ENCODE measurements at places on chromosomes 16 and 17.
A peak's percentile ranks its signal among the peaks of the same experiment; 100 is the strongest.

DNA sequence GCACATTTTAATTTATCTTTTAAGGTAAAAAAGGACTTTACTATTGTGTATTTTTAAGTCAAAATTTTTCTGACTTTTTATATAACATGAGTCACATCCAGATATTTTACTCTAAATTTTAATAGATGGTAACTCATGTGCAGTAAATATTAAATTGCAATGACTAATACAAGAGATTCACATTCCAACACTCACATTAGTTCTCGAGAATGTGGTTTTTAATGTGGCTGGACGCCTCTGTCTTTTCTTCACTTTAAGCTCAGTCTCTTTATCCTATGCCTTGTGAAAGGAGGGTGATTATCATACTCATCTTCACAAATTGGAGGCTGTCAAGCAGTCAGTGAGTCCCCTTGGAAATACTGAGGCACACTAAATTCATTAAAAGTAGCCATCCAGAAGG is 315.6 kb downstream of the HS3ST3B1 start:
- DNase-seq: no peak

- DNase-seq: no peak
These were observed 3.2 kb downstream of the HBM start for GRCh38 chr16:169014-169413.

DNA sequence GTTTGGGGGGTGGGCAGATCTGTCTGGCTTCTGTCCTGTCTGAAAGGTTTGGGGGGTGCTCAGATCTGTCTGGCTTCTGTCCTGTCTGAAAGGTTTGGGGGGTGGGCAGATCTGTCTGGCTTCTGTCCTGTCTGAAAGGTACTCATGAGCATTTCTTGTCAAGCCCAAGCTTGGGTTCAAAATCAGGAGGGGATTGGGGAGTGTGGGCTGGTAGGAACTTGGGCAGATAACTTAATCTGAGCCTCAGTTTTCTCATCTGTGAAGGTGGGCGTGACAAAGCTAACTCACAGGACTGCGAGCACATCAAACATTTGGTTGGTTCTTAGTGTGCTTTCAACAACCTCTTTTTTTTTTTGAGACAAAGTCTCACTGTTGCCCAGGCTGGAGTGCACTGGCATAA is 35.2 kb downstream of the HAPSTR1 start:
- DNase-seq: no peak

DNA sequence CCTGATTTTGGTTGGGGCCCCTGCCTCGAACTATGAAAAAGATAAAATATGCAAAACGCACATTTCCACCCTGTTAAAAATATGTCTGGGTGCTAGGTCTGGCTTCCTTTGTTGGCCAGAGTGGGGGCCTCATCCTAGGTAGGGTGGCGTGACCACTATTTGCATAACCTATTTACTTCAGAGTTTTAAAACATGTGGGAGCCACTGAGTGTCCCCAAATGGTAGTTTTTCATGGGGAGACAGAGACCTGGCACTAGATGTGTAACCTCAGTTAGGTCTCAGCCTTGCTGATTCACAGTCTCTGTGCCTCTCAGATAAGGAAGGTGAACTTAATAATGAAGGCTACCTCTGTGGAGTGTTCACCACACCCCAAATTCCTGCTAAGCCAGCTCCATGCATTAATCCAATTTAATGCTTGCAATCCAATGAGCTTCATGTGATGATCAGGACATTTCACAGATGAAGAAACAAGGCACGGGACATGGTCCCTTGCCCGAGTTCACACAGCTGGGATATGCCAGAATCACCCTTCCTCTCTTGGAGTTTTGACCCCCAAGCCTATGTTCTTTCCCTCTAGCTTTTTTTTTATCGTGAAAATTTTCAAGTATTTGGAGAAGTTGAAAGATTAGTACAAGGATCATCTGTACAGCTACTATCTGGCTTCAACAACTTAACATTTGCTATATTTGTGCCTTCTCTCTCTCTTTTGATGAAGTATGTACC is 103.4 kb downstream of the IRF8 start:
- DNase-seq: no peak

DNA sequence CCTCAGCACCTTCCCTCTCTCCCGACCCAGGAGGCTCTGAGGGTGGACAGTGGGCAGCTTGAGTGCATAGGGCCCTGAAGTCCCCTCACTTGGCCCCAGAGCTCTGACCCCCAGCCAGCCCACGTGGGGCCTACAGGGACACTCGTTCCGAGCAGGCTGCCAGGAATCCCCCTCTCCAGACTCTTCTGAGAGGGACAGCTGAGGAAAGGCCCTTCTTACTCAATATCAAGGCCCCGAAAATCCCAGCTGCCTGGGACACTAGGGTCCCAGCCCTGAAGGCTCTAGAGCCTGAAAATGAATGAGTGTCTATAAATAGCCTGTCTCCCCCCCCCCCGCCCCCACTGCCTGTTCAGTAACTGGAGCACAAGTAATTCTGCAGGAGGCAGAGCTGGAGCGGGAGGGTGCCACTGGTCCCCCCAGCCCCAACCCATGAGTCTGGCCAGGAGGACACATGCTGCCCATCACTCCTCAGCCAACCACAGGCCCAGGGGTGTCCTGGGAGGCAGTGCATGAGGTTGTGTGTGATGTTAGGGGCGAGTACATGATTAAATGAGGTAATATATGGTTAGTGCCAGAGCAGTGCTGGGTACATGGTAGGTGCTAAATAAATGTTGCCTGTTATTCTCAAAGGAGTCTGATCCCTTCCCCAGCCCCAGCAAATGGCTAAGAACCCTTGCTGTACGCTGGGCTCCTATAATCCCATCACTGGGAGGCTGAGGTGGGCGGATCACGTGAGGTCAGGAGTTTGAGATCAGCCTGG is 11.6 kb downstream of the ADAM11 start:
- DNase-seq: no peak

DNA sequence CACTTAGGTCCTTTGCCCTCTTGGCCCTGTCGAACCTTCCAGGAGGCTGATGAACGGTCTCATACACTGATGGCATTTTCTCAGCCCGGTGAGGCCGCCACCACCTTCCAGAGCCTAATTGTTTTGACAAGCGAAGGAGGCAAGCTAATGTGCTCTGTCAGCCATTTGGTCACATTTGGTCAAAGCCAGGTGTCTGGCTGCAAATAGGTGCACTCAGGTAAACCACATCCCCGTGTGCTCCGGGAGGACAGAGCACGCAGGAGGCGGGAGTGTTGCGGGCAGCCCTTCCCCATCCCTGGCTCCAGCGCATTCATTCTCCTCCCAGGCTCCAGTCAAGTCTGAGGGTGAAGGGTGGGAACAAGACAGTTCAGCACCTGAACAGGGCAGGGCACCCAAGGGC is 240.1 kb downstream of the MSI2 start:
- no peak for DNase-seq

DNA sequence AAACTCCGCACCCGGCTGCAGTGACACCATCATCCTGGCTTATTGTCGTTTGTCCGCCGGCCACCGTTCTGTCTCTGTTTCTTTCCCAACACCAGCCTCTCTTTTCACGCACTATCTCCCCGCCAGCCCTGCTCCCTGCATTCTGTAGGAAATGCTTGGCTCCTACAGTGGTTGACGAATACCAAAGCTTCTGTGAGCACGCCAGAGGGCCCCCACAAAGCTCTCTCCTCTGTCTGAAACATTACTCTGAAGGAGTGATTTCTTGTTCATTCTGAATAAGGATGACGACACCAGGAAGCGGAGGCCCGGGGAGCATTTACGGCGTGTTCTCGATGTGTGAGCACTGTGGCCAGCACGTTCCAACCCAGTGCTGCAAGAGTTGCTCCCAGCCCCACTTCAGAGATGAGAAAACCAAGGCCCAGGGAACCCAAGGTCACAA is 58.8 kb downstream of the ADCY9 start:
- no peak for DNase-seq

- DNase-seq: peak; percentile 63
These were observed 2.3 kb upstream of the HOXB2 start for GRCh38 chr17:48546924-48547807.

DNA sequence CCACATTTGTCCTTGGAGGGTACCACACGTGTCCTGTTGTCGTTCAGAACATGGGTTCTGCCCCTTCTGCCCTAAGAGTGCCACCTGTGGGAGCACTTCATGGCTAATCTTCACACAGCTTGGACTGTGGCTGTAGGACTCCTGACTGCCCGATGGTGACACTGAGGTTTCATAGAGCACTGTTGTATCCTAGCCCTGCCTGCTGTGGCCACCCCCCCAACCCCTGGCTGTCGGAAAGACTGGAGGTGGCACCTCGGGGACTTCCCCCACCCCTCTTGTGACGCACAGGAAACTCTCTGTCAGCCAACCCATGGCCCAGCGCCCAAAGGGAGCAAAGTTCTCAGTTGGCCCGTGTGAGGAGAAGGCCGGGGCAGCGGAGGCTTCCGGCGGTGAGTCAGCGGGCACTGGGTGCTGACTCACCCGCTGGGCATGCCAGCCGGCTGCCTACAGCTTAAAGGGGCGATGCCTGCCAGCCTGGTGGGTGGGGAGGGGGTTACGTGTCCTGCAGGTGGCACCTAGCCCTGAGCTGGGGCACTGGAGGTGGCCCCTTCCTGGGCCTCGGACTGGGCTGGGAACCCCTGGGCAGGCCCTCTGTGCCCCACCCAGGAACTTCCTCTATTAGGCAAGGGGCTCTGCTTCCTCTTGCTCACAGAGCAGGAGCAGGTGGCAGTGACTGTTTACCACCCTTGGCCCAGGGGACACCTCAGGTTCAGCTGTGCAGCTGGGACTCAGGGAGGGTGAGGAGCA is 3.4 kb downstream of the MAP2K3 start:
- DNase-seq: no peak

GRCh38 chr17:34820248-34820801 is 140.9 kb downstream of the CCT6B start:
- no peak for DNase-seq

DNA sequence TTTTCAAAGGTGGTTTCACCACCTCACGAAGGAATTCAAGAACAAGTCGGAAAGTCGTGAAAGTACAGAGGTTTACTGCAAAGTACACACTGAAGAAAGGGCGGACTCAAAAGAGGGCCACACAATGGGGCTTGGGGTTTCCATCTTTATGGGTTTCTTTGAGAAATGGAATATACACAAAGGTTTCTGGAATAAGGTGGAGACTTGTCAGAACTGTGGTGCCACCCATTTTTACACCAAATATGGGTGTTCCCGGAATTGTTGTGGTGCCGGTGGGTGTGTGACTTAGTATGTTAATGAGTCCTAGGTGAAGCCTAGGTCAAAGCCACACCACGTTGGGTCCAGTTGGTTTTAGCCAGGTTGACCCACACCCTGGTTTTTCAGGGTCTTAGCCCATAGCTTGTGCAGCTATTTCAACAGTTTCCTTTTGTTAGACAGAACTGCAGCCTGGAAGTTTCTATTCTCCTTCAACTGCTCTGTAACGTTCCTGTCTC is 567 bp upstream of the GCSH start:
- DNase-seq: no peak

- no peak for DNase-seq
These were observed 6.0 kb downstream of the STAC2 start for GRCh38 chr17:39219647-39220154.

DNA sequence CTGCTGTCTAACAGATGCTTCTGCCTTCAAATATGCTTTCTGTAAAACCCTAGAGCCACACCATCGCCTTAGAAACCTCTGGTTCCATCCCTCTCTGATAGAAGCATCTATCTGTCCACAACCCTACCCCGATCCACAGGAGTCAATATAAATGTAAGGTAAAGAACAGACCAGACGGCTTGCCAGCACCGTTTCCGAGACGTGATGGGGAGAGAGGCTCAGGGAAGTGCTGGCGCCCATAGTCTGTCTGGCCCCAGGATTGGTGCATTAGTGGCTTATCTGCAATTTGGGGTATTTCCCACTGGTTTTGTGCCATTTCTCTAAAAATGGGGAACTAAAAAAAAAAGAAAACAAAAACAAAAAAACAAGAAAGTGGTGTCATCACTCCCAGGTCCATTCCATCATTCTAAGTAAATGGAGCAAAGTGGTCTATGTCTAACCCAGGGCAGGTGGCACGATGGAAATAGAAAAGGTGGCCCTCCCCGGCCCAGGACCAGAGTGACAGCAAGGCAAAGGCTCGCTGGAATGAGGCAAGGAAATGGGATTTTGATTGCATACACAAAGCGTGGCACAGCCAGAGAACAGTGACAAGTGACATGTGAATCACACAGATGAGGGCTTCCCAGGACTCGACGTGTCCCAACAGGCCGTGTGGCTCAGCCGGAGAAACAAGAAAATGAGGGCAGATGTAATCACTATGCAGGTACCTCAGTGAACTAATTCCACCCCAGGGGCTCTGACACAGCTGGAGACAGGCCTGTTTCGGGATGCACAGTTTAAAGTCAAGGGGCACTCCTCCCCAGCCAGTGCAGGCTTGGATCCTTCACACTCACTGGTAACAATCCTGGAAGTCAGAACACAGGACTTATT is 125.6 kb downstream of the GAS7 start:
- DNase-seq: no peak

GRCh38 chr17:19361944-19362276 is 613 bp downstream of the B9D1 start:
- no peak for DNase-seq

DNA sequence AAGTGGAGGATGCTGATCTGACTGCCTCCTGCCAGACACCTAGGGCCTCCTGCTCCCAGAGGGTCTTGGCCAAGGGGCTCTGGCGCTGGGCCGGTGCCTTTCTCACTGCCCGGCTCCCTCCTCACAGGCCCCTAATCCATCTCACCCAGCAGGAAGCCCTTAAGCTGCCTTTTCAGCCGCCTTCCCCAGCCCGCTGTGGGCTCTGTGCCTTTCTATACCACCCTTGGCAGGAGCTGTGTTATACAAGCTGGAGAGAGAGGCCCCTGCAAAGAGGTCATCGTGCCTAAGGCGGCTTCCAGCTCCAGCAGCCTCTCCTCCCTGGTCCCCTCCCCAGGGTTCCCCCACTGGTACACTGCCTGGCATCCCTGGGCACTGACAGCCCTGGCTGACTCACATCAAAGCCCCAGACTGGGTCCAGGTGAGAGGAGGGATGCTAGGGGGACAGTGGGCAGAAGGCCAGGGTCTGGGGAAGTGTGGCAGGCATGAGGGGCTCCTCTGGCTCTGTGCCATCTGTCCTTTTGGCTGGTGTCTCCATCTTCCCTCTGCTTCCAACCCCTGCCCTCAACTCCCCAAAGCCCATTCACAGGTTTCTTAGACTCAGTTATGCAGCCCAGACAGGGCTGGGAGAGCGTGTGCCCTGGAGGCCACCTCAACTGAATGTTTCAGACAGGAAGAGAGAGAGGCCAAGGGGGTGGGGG is 15.3 kb upstream of the FZD2 start:
- DNase-seq: no peak

GRCh38 chr16:28237754-28238357 is 26.1 kb upstream of the XPO6 start:
- DNase-seq: no peak

GRCh38 chr16:78415669-78416068 is 316.2 kb downstream of the WWOX start:
- no peak for DNase-seq

GRCh38 chr17:9537177-9537776 is 38.3 kb downstream of the STX8 start:
- no peak for DNase-seq

GRCh38 chr17:45139533-45139920 is 4.0 kb downstream of the ACBD4 start:
- peak; percentile 38 for DNase-seq

DNA sequence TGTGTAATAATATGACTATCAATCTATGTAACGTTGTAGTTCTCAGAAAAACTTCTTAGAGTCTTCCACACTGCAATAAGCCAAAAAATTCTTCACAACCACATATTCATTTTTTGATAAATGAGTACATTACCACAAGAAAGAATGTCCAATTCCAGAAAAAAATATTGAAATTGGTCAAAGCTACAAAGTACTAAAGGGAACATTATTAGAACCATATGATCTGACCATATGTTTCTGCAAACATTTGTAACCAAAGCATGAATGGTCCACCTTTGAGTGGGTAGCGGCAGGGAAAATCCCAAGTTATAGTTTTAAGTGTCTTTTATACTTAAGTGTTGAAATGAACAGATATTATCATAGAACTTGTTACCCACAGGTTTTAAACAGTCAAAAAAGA is 71.7 kb upstream of the NACA2 start:
- DNase-seq: no peak

Data from NCI-H345 (cell line).